OCI-M1 (cell line): ENCODE measurements at places on chromosomes 3 and 15.

DNA sequence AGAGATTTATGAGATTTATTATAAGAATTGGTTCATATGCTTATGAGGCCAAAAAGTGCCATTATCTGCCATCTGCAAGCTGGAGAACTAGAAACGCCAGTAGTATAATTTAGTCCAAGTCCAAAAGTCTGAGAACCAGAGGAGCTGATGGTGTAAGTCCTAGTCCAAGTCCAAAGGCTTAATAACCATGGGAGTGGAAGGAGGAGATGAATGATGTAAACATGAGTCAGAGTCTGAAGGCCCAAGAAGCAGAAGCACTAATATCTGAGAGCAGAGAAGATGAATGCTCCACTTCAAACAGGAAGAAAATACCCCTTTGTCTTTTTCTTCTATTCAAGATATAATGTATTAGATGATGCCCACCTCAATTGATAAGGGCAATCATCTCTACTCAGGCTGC, 185.7 kb downstream of the CGGBP1 start:
- DNase-seq: no peak

GRCh38 chr3:152491922-152492321, 223.2 kb downstream of the MBNL1 start:
- DNase-seq: no peak

DNA sequence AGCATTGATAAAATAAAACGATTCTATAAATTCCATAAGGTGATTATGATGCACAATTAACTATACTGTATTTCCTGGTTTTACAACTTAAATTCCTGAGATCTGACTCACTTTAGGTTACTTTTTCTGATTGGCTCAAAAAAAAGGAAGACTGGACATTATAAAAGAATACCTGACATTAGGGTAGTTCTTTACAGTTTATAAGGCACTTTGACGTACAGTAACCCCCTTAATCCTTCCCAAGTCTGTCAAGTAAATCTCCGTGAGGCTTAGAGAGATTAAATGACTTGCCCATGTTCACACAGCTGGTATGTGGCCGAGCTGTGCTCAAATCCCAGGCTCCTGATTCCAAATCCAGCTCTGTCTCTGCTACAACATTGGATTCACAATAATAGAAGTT, 1.0 kb upstream of the SLTM start:
- DNase-seq: no peak

GRCh38 chr3:169945313-169945712, 21.3 kb upstream of the SEC62 start:
- peak; percentile 91 for DNase-seq

DNA sequence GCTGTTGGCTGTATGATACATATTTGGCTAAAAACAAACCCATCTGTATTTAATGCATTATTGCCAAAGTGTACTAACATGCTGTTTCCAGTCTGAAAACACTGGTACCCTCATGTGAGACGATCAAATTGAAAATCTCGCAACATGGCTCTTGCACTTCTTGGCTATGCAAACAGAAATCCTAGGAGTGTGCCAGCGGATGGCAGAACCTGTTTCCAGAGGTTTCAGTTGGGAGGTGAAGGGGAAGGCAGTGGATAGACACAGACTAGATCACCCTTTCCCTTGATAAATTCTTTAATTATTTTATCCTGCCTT, 350.3 kb downstream of the TUSC7 start:
- no peak for DNase-seq
